ENCODE measurements at places on chromosomes 12 and 14.

DNA sequence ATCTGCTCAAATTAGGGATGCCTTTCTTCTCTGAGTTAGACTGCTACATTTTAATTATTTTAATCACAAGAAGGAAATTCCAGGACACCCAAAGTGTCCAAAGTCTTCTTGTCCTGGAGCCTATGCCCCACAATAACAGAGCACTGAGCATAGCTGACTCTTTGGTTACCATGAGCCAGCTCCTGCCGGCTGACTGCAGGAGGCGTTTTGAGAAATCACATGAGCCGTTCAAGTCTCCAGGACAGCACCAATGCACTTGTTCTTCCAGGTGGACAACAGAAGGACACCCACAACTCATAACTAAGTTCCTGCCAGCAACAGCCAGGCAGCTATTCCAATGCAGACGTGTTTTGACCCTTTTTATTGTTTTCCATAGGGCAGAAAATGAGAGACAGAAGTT lies 46.0 kb upstream of the SRSF5 start:
- DNase-seq, result no peak

GRCh38 chr12:14961466-14962152 lies at the start of gene ARHGDIB:
ARHGDIB (minus strand) TSS chr12:14961601; CDS start chr12:14950712, 10,889 bp downstream.
- peak; percentile 75 for DNase-seq

- no peak for DNase-seq
These were observed 24.4 kb upstream of the CDK17 start for GRCh38 chr12:96424601-96425000.

DNA sequence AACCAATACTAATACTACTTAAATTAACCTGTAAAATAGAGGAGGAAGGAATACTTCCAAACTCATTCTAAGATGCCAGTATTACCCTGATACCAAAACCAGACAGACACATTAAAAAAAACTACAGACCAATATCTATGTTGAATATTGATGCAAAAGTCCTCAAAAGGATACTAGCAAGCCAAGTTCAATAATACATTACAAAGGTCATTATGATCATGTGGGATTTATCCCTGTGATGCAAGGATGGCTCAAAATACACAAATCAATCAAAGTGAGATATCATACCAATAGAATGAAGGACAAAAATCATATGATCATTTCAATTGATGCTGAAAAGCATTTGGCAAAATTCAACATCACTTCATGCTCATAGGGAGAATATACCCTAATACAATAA lies 97.2 kb upstream of the ATXN7L3B start:
- DNase-seq, result no peak

GRCh38 chr12:72390146-72390545 lies 118.0 kb downstream of the TRHDE start:
- no peak for DNase-seq

DNA sequence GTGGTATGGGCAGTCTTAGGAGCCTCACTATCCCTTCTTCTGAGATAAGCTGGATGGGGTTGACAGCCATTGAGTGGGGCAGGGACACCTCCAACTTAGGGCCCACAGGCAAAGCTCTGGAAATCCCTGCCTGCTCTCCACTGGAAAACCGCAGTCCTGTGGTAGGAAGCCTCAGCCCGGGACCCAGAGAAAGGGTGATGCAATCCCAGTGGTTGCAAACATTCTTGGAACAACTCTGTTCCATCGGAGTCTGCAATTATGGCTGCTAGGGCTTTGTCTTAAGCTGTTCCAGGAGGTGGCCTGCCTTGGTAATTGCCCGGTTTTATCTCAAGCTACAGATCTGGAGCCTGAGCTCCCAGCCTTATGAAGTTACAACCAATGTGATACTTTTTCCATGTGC lies 133.4 kb downstream of the DICER1 start:
- DNase-seq, result no peak

GRCh38 chr14:66530526-66530925 lies 22.6 kb downstream of the GPHN start:
- DNase-seq, result no peak

DNA sequence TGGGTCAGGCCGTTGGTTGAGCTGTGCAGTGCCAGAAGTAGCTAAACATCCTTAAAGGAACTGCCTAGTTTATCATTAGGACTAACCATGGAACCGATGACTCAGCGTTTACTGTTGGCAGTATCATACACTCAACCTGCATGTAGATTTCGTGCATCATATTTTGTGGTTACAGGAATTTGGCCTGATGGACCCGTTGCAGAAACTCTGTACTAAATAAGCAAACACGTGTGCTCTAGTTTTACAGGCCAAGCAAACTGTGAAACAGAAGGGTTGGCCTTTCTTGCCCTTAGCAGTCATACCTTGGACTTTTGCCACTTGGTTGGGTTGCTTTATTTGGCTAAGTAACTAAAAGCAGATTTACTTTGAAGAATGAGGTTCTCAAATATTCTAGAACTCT lies 35.6 kb downstream of the DGLUCY start:
- DNase-seq, result no peak

DNA sequence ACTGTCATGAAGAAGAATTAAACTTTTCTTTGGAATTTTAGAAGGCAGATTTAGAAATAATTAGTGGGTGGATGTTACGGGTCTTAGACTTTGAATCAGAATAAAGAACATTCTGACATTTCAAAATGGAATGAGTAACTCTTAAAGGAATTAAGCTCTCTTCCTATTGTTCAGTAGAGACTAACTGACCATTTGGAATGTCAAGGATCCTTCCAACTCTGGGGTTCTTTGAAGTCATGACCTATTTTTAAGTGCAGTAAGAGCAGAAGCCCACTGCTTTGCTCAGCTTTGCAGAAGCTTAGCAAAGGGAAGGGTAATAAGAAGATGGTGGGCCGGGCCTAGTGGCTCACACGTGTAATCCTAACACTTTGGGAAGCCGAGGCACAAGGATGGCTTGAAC lies 4.0 kb downstream of the CHURC1 start:
- DNase-seq, result no peak

DNA sequence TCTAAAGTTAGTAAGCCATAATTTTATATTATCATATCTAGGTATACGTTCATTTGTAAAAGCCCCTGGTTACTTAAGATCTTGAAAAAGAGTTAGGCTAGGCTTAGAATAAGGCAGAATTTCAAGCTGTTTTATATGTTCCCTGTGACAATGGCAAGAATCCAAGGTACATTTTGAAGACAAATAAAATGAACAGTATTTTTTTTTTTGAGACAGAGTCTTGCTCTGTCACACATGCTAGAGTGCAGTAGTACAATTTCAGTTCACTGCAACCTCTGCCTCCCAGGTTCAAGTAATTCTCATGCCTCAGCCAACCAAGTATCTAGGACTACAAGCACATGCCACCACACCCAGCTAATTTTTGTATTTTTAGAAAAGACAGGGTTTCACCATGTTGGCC lies 139.2 kb downstream of the DUSP6 start:
- DNase-seq, result no peak

- DNase-seq, result no peak
These were observed 65.1 kb downstream of the SLC6A12 start for GRCh38 chr12:148676-149416.

DNA sequence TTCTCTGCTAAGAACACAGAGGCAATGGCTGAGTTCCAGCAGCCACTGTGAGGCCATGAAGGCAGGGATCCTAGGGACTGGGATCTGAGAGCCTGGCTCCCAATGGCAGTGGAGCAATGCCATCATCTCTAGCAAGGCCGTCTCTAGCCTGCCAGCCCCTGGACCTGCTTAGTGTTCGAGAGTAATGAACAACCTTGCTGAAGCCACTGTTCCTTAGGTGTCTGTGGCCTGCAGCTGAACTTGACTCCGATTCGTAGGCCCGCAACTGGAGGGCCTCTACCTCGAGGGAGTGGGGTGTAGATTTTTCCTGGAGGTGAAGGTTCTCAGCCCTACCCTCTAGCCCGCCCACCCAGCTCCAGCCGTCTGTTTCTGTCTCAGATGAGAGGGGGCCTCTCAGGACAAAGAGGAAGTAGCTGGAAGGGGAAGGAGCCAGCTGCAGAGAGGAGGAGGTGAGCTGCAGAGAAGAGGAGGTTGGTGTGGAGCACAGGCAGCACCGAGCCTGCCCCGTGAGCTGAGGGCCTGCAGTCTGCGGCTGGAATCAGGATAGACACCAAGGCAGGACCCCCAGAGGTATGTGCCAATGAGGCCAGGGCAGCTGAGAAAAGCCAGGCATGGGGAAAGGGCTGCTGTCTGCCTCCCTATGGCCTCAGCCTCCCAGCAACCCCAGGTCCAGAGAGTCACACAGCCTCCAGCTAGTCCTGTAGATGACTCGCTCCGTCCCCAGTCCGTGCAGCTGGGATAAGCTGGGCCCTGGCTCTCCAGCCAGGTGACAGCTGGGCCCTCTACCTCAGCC lies at the start of gene PLD4:
Gene PLD4 (plus strand): TSS at position 459 of the 793 bp plus-strand sequence. CDS start 2,262 bp downstream, outside the sequence.
- no peak for DNase-seq

GRCh38 chr12:54229624-54230212 lies 40.9 kb upstream of the SMUG1 start:
- DNase-seq, result no peak

- DNase-seq, result peak; percentile 53
These were observed 1.9 kb downstream of the IFNG-AS1 start for GRCh38 chr12:67991158-67991557.

GRCh38 chr12:25993901-25994651 lies 35.6 kb downstream of the RASSF8 start:
- no peak for DNase-seq

- no peak for DNase-seq
These were observed 8.4 kb upstream of the SIX1 start for GRCh38 chr14:60657456-60658210.

DNA sequence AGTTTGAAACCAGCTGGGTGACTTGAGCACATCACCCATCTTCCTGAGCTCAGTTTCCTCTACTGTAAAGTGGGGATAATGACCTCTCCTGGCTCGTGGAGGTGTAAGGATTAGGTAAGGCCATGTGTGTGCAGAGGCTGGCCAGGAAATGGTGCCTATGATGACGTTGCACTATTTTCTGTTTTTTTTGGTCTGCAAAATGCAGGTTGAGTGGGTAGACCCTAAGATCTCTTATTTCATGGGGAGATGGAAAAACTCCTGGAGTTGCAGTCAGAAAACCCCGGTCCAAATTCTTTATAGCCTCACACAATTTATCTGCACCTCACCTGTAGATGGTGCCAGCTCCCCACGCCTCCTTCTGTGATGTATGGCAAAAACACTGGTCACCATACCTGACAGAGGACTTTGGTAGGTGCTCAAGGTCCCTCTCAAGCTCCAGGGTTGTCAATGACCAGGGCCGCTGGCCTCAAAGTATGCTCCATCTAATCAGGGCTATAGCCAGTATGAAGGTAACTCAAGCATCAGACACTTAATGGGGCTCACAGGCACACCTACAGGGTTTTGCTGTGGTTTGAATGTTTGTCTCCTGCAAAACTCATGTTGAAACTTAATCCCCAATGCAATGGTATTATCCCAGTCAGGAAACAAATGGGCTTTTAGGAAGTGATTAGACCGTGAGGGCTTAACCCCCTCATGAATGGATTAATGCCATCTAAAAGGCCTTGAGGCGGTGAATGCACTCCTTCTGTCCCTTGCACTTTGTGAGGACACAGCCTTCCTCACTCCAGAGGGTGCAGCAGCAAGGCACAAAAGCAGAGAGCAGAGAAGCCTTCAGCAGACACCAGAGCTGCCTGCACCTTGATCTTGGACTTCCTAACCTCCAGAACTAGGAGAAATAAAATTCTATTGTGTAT lies 17.6 kb downstream of the C14orf132 start:
- DNase-seq, result no peak

- DNase-seq, result no peak
These were observed 25.2 kb upstream of the PPFIBP1 start for GRCh38 chr12:27498761-27499160.

DNA sequence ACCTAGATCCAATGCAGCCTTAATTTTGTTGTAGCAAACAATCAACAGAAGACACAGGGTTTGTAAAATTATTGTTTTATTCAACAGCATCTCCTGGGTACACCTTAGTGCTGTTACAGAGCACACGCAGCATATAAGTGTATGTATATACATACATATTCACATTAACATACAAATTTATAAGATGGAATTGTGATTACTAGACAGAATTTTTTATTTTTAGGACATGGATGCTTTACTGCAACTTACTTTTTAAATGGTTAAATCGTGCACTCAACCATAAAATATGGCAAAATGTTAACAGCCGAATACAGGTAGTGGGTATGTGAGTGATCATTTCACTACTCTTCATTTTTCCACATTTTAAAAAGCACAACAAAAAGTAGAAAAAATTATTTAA lies 16.6 kb downstream of the HEATR5A start:
- DNase-seq, result no peak

- DNase-seq, result no peak
These were observed 6.7 kb upstream of the VASH1 start for GRCh38 chr14:76754586-76754985.

DNA sequence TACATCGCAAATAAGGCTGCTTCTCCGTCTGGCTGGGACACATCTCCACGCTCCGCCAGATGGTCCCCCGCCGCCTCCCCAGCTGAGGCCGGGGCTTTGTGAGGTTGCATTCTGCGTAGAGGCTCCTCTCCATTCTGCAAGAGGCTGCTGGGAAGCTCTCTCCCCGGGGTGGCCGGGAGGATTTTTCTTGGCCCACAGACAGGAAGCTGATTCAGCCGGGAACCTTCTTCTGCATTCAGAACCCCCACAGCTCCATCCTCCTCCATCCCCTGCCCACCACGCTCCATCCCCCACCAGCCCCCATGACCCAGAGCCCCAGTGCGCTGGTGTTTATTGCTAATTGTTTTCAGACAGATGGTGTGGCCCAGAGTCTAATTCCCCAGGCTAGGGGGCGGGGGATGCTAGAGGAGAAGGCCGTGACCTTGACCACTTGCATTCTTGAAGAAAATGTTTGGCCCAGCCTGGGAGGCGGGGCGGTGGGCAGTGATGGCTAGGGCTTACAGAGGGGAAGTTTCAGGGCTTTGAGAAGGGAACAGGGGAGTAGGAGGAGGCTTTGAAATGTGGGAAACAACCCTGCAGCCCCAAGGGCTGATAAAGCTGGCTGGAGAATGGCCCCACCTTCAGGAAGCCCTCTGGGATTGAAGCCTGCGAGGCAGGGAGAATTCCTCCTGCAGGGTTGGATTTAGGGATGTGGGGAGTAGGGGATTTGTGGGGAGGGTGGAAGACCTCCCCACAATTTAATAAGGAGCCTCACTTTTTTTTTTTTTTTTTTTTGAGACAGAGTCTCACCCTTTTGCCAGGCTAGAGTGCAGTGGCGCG lies 88.5 kb upstream of the NCOR2 start:
- DNase-seq, result no peak

- no peak for DNase-seq
These were observed 51.4 kb downstream of the FGD4 start for GRCh38 chr12:32450768-32451167.

DNA sequence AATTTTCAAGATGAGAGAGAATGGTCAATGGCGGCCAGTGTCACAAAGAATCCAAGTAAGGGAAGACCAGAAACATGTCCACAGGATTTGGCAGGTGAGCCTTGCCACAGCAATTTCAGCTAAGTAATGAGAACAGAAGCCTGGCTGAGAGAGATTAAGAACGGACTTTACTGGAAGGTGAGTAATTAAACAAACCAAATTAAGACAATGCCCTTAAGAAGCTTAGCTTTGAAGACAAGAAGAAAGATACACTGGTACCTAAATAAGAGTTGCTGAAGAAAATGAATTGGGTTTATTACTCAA lies 145.4 kb upstream of the PLEKHG7 start:
- no peak for DNase-seq
